OCI-M1 (cell line): ENCODE measurements at places on chromosomes 7 and 10.

DNA sequence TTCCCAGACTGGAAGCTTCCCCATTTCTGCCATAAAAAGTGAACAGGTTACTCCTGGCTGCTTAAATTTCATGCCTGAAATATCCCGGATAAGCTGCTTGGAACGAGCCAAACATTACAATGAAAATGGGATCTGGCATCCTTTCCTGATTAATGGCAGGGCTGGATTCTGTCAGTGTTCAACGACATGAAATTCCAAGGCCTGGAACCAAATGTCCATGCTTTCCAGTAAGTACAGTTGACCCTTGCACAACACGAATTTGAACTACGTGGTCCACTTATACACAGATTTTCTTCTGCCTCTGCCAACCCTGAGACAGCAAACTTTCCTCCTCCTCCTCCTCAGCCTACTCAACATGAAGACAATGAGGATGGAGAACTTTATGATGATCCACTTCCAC, 65.4 kb downstream of the SGMS1 start:
- no peak for DNase-seq

DNA sequence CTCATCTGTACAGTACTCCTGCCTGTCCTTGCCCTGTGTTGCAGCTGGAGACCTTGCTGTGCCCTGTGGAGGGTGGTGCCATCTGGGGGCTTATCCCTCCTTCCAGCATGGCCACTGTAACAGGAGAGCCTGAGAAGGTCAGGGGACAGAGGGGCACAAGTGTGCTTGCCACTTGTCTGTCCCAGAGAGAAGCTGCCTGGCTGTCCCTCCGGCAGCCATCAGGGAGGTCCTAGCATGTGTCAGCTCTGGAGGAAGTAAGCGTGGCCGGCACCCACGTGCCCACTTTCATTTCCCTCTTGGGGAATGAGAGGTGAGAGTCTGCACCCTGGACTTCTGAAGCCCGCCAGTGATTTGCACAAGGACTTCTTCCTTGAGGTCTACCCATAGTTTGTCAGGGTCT, 97.0 kb upstream of the PPIF start:
- no peak for DNase-seq

- no peak for DNase-seq
Measured at GRCh38 chr7:75738604-75738974, at the start of gene HIP1. Gene HIP1, minus strand, starts transcription at chr7:75738941. Its CDS starts 21 bp downstream, at chr7:75738920.

- DNase-seq = peak; percentile 50
Measured at GRCh38 chr10:87675396-87676376, 16.0 kb downstream of the PAPSS2 start.

- peak; percentile 58 for DNase-seq
Measured at GRCh38 chr10:58265249-58265648, 2.4 kb downstream of the IPMK start.

DNA sequence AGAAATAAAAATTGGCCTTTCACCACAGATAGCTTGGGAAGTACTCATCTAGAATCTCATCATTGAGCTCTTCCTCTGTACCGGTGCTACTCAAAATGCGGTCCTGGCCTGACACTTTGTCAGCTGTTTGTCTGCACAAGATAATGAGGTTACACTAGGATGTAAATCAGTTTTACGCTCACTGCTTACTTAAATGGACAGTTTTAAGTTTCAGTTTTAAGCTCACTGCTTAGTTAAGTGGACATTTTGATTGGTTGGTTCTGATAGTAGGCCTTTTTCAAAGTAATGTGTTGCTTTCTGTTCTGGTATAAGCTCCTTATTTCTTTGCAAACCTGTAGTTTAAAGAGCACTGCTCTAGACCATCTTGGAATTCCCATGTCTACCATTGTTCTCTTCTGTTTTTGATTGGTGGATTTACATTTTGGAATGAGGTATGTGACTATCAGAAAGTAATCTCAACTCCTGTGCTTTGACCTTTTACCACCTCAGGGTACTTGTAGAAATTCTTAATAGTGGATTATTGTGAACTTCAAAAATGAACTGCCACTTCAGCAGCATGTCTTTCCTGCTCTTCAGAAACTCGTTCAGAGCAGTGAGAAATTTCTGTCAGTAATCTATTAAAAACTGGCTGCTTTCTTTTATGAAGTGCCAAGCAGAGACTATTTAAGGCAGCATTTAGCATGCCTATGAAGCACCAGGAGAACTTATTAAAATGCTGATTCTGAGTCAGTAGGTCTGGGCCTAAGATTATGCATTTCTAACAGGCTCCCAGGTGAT, 55.0 kb downstream of the C1GALT1 start:
- peak; percentile 26 for DNase-seq

DNA sequence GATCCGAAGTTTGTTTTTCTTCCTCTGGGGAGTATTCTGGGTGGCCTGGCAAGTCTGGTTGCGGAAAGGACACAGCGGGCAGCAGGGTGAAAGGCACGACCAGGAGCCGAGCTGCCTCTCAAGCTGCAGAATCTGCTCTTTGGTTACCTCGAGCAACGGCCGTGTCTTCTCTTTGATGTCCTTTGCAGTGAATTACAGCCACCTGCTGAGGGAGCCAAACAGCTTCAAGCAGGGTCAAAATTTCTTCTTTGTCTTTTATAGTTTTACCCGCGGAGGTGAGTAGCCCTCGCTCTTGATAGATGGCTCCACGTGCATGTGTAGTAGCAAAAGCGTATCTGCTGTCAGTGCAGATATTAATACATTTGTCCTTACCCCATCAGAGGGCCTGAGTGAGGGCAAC, 177.3 kb upstream of the MBL2 start:
- DNase-seq = no peak

DNA sequence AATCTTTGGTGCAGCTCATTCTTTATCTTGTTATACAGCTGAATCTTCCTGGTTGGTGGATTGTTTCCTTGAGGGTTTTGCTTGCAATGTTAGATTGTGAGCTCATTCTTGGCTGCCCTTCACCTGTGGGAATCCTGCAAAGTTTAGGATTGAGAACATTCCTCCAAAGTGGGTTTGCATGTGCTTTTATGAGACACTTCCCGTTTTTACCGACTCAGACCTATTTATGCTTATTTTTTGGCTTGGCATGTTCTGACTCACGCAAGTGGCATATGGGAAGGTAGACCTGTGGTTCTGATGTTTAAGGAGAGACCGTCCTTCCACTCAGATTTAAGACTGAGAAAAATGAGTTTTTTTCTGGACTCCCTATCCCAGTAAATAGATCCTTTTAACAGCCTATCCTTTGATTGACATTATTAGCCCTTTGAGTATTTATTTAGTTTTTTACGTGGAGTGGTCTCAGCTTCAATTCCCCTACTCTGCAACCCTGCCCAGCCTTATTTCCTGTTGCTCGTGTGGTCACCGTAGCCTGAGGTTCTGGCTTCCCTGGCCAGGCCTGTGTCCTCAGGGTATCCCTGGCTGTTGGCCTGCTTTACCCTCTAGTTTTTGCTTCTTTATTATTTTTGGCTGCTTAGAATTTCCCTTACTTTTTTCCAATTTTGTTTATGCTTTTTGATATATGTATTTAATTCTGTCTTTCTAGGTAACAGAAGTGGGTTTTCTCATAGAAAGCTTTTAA, 13.4 kb upstream of the PRF1 start:
- DNase-seq = no peak

DNA sequence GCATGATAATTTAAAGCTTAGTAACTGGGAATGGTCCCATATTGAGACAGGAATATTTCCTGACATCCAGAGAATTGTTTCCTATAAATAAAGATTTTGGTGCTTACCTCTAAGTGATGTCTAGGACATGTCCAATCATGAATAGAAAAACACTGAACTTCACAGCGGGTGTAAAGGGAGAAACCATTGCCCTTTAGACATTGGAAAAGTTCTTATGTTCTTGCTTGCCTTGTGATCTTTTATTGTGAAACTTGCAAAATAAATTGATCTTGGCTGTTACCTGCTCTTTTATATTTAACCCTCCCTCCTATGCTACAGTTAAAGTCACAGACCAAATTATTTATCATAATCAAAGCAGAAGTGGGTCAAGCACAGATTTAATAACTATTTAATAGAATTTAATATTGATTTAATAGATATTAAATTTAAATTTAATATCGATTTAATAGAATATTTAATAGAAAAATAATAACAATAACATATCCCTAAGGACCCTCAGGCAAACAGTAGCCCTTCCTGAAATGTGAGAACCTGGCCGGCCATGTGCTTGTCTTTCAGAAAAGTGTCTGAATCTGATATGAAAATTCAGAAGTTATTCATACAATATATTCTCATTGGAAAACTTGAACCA, 47.0 kb upstream of the AKR1C1 start:
- no peak for DNase-seq
